Muscle of arm (tissue), 14 donors: ENCODE measurements at places on chromosomes 13 and 19.

GRCh38 chr13:49063011-49063410 lies 87.3 kb downstream of the FNDC3A start:
- DNase-seq = peak; percentile 20

DNA sequence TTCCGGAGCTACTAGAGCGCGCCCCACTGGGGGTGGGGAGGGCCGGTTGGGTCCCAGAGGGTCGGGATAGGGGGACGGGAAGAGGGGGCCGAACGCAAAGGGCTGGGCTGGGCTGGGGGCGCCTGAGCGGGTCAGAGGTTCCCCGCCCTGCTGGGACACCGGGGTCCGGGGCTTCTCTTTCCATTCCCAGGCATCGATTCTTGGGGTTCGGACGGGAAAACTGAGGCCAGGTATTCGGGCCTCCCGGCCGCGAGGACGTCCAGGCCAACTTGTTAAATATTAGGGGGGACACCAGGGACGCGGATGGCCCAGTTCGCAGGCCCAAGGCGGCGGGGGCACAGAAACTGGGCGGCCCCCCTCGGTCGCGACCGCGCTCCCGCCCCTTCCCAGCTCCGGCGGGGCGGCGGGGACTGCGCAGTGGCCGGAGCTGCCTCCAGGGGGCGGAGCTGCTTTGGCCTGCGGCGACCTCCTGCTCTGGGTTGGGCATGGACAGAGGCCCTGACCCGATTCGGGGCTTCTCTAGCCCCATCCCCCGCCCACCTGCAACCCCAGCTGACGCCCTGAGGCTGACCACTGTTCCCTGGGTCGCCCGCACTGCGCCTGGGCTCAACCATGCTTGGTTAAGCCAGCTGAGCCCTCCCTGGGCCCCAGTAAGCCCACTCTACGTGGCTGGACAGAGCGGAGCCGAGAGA lies 1.2 kb upstream of the KLF16 start:
- no peak for DNase-seq

GRCh38 chr19:46546194-46546896 lies 50.7 kb upstream of the PNMA8B start:
- no peak for DNase-seq

DNA sequence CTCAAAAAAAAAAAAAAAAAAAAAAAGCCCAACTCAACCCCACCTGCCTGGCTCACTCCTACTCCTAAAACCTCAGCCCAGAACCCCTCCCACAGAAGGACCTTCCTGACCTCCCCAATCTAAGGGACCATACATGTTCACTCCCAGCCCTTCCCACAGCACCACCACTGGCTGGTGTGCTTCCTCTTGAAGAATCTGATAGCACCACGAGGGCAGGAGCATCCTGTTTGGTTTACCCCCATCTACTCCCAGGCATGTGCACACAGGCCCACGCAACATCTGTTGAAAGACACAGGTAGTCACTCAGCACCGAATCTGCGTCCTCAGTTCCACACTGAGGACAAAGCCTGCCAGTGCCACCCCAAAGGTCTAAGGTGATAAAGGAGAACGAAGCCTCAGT lies 8.2 kb downstream of the LATS2 start:
- no peak for DNase-seq

GRCh38 chr19:39520541-39521484 lies 5.9 kb downstream of the SELENOV start:
- no peak for DNase-seq

DNA sequence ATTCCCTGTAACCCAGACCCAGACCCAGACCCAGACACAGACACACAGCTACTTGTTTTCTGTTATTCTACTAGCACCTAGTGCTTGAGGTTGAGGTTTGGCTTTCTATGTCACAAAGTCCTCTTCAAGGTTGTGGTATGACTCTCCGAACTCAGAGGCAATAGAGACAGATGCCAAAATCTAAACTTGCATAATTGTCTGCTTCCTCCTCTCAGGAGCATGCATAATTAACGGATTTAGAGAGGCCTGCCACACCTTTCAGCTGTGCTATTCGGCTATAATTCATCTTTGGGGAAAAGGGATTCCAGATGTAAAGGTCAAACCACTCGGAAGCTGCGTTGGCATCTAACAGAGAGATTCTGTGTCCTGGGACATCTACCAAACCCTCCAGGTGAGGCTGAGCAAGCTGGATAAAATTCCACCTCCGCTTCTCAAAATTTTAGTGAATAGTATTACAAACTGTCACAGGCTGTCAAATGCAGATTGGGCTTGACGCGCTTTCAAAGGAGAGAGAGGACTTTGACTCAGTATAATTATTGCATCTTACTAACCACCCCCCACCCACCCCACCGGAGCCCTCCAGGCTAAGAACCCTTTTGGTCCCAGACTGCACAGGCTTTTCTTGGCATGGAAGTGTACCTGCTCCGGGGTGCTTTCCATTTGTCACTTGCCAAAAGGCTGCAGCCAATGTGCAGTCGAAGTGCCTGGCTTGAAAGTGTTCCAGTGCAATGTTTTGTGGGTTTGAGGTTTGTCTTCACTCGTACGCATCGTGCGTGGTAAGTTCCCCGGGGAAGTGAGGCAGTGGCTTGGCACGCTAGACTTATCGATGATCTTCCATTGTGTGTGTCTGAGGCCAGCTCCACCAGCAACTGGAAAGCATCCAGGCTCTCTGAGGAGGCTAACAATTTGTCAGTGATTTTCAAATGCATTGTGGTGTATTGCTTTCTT lies 194.1 kb downstream of the TDRD3 start:
- DNase-seq = peak; percentile 20

DNA sequence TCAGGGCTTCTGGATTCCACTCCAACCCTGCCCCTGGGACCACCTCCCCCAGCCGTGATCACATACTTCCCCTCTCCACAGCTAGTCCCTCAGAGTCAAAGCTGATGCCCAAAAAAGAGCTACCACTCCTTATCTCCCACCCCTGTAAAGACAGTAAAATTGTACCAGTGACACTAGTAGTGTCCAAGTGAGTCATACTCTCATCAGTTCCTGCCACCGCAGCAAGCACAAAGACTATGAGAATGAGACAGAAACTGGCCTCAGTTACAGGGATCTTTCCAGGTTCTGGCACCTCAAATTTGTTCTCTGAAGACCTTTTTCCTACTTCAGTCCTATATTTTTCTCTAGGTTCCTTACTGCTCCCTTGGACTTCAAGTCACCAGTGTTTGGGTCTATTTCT lies 144.2 kb downstream of the SPRY2 start:
- DNase-seq = no peak
